HT-29 (cell line): ENCODE measurements at places on chromosomes 7 and 10.
A peak's percentile ranks its signal among the peaks of the same experiment; 100 is the strongest.

GRCh38 chr7:148567524-148567923 is 23.0 kb upstream of the C7orf33 start:
- DNase-seq, result no peak

DNA sequence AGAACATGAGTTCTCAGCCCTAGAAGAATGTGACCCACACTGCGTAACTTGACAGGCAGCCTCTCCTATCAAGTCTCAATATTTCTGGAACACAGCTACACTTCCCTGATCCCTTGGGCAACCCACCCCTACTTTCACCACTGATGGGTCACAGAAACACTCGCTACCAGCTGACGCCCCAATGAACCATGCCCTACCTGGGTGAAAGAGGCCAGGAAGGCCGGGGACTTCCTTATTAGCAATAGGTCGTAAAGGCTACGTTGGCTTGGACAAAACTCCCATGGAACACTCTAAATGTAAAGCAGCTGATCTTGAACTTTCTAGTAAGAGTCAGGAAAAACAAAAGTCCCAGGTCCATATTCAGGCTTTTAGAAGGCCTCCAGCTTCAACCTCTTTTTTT is 202.3 kb upstream of the KCTD7 start:
- no peak for DNase-seq

- DNase-seq, result peak; percentile 80
Measured at GRCh38 chr10:43671659-43672531, 23.2 kb upstream of the ZNF32 start.

DNA sequence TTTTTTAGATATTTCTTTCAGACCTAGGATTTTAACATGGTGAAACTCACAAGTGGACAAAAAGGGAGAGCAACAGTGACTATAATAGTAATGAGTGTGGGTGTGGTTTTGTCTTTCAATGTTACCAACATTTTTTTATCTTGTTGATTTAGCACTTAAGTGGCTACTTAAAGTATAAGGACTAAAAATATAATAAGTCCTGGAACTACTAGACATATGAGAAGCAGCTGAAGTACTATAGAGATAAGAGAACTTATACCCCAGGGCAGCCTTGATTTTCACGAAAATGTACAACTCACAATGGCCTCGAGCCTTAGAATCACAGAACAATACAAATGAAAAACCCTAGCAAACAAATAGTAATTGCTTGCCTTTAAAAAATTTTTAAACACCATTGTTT is 1151.8 kb downstream of the TYW1 start:
- no peak for DNase-seq

DNA sequence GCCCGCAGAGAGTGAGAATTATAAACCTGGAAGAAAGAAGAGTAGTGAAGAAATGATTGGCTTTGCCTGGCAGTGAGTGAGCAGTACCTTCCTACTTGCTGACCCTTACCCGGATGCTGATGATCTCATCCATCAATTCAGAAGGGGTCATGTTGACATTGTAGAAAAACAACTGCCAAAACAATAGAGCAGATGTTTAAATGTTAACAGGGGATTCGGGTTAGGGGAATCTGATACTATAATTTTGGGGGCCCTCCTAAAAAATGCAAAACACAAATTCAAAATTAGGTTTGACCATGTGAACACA is 78.1 kb downstream of the MYOF start:
- no peak for DNase-seq
